ENCODE measurements at places on chromosomes 4 and X. TPM values are rescaled to one million over a fixed set of nuclear protein-coding genes. Genes with fewer than 3 reads are reported as not detected.

- no peak for DNase-seq
Observed at GRCh38 chrX:4622486-4623167, 909.2 kb upstream of the PRKX start.

DNA sequence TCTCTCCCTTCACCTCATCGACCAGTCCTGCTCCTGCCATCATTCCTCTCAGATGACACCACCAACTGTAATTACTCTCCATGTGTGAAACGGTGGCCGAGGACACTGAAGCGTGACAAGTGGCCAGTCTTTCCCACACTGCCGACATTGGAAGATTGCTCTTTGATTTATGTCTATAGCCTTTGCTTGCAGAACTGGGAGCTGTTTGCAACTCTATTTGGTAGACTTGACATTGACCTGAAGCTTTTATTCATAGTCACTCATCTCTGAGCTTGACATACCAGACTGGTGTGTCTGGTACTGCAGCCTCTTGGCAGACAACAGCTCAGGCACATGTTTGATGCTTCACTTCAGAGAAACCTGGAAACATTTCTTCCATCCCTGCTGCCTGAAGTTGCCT lies 121.8 kb upstream of the GALNT7 start:
- no peak for DNase-seq

DNA sequence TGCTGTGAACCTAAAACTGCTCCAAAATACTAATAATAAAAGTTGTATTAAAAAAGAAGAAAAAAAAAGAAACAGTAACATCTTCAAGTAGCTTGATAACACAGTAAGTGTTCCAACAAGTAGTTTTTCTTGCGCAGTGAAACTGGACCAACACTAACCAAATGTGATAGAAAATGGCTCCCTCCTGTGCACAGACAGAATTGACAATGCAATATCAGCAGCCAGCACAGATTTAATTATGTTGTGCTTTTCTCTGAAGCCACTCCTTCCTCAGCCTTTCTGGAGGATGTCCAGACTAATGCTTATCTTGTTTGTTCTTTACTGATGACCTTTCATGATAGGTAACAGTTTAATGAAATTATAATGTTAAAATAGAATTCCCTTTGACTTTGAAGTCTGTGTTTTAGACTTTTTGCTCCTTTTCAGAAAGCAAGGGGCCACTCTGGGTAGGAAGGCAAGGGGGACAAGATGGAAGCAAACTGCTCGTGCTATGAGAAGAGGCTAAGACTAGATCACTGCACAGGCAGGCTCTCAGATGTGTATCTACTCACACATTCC lies 147.1 kb upstream of the RPL34 start:
- DNase-seq = no peak

- DNase-seq = no peak
Observed at GRCh38 chrX:106341823-106342222, 173.7 kb downstream of the PWWP3B start.

- DNase-seq = no peak
Observed at GRCh38 chr4:98604723-98605122, 53.7 kb downstream of the TSPAN5 start.

- DNase-seq = no peak
Observed at GRCh38 chr4:3177426-3177825, 71.5 kb upstream of the MSANTD1 start.

Gene CFAP99
- total RNA-seq = 0.46 TPM

Gene SPP1
- total RNA-seq = 3.7 TPM

Gene CXCL8
- 1.9 TPM for total RNA-seq
